Esophagus mucosa (tissue), 1 donor: ENCODE measurements at places on chromosomes 3 and 15.

DNA sequence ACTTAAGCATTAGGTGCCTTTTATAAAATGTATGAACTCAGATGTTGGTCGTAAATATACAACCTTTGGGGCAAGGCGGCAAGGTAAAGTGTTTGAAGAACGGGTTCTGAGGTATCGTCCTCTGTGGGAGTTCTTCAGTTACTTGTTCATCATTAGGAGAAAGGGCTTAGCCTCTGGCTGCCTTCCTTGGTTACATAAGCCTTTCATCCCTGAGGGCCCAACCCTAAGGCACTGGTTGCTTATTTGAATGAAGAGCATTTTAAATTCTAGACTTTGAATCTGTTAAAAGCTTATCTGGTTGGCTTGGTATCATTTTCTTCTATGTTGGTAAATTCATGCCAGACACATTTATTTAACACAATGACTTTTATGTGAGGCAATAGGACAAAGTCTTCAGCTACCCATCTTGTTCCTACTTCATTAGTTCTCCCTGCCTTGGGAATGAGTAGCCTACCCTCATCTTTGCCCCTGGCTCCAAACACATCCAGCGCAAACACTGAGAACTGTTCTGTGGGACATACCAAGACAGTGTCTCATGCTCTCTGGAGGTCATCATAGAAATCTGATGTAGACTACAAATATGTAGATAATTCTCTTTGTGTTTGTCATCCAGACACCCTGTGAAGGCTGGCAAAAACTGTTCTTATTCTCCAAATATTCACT, 12.4 kb upstream of the CCDC80 start:
- ATAC-seq: peak; percentile 25

DNA sequence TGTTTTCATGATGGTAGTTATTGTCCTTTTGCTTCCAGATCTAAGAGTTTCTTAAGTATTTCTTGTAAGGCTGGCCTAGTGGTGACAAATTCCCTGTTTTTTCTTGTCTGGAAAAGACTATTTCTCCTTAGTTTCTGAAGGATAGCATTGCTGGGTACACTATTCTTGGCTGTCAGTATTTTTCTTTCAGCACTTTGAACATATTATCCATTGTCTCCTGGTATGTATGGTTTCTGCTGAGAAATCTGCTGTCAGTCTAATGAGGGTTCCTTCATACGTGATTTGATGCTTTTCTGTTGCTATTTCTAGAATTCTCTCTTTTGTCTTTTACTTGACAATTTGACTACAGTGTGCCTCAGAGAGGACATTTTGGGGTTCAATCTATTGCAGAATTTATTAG, 134.3 kb downstream of the CGGBP1 start:
- no peak for ATAC-seq

DNA sequence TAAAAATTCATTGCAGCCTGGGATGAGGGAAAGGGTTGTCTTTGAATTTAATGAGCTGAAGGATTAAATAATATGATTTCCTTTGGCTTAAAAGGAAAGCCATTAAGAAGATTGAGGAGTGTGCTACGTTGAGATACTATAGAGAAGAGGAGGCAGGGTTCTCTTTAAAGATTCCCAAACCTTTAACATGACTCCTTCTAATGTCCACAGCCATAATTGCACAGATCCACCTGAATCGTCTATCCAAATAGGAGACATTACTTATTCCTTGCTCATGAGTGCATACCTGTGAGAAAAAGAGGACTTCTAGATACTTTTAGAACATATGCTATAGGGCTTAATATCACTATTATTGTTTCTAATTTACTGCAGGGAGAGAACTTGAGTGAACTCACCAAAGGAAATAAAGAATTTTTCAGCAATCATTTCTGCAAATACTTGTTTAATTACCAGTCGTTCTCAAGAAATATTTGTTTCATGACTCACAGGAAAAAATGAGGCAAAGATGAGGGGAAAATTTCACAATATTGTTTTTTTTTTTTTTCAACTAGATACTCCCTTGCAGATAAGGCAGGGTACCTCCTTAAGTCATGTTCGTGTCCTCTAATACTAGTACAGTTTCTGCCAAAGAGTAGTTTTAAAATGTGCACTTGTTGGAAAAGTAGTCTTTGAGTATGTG, 8.9 kb upstream of the SUCNR1 start:
- ATAC-seq: no peak

- no peak for ATAC-seq
These were observed 168.0 kb downstream of the GMNC start for GRCh38 chr3:190694335-190695001.

- peak; percentile 25 for ATAC-seq
These were observed at the start of gene GNB5 for GRCh38 chr15:52191207-52191606. TSS of gene GNB5 (minus strand) at chr15:52191392. CDS start at chr15:52184676, 6,716 bp downstream.

GRCh38 chr15:100266166-100266565, 75.6 kb downstream of the ADAMTS17 start:
- no peak for ATAC-seq

- ATAC-seq: no peak
These were observed 97.0 kb upstream of the LIPC start for GRCh38 chr15:58334803-58335202.

DNA sequence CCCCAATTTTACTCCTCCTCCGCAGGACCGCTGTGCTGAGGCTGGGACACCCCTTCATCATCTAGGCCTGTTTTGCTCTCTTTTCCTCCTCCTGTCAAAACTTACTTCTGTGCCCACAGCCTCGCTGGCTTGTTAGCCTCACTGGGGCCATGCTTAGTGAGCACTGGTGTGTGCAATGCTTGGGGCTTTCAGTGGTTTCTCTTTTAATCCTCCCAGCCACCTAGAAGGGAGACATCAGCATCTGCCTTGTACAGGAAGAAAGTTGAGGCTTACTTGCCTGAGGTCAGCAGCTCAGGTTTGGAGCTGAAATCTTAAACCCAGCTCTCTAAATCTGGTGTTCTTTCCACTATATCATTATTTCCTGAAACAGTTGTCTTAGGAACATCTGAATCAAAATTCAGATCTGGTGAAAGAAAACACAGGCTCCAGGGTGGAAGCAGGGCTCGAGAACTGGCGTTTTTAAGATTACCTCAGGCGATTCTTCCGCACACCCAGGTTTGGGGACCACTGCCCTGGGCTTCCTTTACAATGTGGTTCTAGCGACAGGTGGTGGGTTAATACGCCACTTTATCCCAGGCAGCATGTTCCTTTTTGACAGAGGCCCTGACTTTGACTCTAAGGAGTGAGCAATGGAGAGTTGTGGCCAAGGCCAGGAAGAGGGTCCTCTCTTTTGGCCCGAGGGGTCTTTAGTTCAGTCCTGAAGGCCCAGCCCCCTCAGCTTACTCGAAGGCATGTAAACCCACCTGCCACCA, 3.8 kb downstream of the THSD4 start:
- ATAC-seq: no peak

- peak; percentile 49 for ATAC-seq
These were observed 41.1 kb upstream of the AP3B2 start for GRCh38 chr15:82750831-82751180.

- ATAC-seq: no peak
These were observed 296.6 kb downstream of the SUCLG2 start for GRCh38 chr3:67357610-67358458.

DNA sequence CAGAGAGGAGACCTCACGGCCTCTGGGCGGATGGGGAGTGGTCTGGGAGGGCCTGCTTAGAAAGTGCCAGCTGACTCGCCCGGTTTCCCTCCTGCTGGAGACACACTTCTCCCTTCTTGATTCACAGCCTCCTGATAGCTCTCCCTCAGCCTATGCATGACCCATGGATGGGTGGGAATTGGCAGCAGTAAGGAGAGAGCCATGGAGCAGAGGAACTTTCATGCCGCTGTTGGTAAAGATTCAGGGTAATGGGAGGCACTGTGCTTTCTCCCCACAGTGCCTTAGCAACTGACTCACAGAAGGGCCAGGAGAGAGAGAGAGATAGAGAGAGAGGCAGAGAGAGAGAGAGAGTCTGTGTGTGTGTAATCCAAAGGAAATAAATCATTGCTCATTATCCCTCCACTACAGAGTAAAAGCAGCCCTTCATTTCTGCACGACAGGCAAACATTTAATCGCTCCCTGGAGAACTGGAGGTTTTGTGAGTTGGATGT, 82.8 kb downstream of the SEMA5B start:
- no peak for ATAC-seq

- no peak for ATAC-seq
These were observed 130.1 kb upstream of the LINGO1 start for GRCh38 chr15:77762747-77763355.

DNA sequence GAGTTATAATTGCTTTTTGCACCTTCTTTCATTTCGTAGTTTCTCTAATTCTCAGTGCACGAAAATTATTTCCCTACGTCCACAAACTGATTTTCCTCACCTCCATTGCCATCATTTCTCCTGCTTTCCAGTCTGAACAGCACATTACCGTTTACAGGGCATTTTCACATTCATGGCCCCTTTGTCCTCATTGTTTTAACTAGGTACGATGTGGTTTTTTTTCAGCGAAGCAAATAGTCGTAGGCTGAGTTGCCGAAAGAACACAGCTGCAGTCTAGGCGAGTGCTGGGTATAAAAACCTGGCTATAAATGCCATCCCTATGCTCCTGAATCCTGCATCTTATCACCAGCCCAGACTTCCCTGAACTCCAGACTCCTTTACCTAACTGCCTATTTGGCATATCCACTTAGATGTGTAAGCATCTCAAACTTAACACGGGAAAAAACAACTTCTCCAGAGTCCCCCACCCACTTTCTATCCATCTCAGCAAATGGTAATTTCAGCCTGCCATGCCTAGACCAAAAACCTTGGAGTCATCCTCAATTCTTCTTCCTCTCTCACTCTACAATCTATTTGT, 691 bp upstream of the FSIP1 start:
- ATAC-seq: no peak

DNA sequence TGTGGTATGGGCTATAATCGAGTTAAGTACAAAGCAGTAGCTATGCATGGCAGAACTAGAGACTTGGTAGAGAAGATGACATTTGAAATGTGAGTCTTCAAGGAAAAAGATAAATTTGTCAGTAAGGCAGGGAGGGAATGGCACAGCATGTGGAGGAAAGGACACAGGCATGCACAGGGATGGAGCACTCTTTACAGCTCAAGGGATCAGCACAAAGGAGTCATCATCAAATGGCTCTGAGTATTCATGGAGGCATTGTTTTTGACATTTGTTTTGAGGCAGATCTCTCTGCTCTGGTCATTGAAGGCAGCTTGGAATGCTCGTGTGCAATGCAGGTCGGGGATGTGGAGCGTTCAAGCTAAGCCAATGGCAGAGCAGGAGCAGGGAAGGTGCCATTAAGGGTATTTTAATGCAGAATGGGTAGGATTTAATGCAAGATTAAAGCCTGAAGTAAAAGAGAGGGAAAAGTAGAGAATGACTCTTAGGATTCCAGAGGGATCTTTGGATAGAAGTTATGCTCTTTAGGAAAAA, 213.0 kb downstream of the MYRIP start:
- ATAC-seq: no peak

DNA sequence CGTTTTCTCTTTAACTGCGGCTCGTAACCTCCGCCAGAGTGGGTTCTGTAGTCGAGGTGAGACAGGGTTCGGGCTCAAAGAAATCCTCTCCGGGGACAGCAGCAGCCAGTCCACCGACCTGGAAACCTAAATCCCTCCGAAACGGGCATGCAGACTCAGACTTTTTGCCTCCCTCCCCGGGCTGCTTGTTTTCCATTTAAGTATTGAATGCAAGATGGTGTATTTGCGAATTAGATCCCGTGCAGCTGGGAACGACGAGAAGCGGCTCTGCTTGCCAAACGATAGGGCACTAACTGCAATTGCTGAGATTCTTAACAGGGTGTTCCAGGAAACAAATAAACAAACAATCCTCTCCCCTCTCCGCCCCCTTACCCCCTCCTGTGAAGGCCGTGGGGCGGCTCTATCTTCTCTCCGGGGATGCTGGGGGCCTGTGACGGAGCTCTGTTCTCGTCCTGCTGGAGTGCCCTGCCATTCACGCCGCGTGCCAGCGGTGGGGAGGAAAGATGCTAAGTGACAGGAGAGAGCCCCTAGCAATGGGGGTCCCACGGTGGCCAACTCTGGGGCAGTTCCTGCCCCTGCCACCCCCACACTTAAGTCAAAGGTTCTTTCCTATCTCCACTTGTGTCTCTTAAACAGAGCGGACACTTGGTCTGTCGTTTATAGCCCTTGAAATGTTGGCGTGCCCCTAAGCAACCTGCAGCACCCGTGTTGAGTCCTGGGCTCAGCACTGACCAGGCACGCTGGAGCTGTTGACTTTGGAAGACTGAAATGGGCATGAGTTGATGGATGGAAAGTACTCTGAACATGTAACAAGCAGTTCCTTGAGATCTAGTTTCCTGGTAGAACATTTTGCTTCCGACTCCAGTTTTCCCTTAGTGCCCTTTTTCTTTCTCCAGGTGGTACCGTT, 1.3 kb upstream of the ETV5 start:
- no peak for ATAC-seq

DNA sequence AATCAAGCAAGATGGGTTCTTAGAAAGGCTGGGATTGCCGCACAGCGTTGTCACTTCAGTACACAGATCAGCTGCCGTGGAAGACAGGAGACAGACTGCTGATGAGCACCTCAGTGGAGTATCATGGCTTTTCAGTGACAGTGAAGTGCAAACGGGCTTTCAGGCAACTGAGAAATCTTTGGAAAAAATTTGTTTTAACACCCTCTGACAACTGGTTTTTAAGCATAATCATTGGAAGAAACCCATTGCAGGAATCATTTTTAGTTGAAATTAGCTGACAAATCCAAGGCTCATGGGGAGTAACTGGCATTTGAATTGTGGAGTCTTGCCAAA, 418.8 kb downstream of the OTOL1 start:
- no peak for ATAC-seq

GRCh38 chr3:127491909-127492308, 98.6 kb downstream of the TPRA1 start:
- no peak for ATAC-seq

- ATAC-seq: no peak
These were observed 808.7 kb downstream of the GRM7 start for GRCh38 chr3:7669641-7670040.

- no peak for ATAC-seq
These were observed 273.9 kb downstream of the IGSF11 start for GRCh38 chr3:118760585-118761290.

- ATAC-seq: peak; percentile 68
These were observed 212.4 kb downstream of the OPA1 start for GRCh38 chr3:193805448-193805847.

DNA sequence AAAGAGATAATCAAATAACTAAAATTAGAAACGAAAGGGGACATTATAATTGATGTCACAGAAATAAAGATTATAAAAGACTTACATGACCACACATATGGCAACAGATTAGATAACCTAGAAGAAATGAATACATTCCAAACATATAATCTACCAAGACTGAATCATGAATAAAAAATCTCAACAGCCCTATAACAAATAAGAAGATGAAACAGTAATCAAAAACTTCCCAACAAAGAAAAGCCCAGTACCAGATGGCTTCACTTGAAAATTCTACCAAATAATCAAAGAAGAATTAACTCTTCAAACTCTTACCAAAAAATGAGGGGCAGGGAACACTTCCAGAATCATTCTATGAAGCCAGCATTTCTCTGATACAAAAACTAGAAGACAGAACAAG, 11.8 kb downstream of the TOP2B start:
- no peak for ATAC-seq

GRCh38 chr3:190586631-190587011, 72.7 kb downstream of the IL1RAP start:
- peak; percentile 86 for ATAC-seq

- no peak for ATAC-seq
These were observed 15.4 kb upstream of the PLA2G4F start for GRCh38 chr15:42171795-42172194.
